ENCODE measurements at places on chromosomes 6 and 20.

- DNase-seq: no peak
Observed at GRCh38 chr6:31666337-31666965, 571 bp downstream of the CSNK2B start.

DNA sequence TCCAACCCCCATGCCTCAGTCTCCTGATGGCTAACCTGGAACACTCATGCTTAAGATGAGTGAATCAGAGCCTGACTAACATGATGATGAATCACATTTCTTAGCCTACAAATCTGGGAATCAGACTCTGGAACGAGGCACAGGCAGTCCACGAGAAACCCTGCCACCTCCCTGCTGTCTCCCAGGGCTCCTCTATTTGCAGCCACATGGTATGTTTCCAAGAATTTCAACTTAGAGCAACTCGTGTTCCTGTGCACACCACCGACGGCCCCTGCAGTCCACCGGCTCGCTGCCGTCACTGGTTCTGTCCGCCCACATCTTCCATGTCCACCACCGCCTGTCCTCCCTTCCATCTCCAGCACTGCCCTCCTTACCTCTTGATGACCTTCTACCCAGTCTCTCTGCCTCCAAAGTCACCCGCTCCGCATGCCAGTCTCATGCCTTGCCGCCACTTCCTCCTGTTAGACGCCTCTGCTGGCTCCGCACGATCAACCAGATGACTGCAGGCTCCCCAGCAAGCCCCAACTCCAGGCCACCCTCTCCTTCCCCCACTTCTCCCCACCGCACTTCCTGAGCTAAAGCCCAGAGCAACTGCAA, 87.6 kb downstream of the AGPAT4 start:
- no peak for DNase-seq

DNA sequence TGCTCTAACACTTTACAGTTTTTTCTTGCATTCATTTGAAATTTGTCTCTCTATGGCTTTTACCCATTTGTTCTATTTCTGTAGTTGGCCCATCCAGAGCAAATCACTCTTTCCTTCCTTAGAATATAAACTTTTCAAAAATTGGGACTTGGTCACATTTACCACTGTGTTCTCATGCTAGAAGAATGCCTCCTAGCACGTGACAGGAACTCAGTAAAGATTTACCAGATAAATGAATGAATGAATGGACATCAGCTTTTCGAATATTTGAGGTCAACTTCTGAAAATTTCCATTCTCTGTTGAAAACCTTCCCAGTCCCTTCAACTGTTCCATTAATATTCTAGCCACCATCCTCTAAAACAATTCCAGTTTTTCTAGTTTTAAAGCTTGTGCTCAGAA, 294.5 kb downstream of the CD83 start:
- DNase-seq: no peak

- peak; percentile 51 for DNase-seq
Observed at GRCh38 chr6:160462551-160463109, 114.5 kb downstream of the SLC22A3 start.

DNA sequence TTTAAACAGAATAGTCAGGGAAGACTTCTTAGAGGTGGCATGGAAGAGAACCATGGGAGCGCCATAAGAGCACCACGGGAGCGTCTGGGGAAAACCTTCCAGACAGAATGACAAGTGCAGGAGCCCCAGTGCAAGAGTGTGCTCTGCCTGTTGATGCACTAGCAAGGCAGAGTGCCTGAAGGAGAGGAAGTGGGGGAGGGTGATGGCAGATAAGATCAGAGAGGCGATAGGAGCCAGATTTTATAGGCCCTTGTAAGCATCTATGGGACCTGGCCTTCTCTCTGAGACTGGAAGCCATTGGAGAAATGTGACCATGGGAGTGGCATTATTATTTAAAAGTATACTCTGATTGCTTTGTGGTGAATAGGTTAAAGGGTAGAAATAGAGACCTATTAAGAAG, 13.1 kb downstream of the FUCA2 start:
- no peak for DNase-seq

DNA sequence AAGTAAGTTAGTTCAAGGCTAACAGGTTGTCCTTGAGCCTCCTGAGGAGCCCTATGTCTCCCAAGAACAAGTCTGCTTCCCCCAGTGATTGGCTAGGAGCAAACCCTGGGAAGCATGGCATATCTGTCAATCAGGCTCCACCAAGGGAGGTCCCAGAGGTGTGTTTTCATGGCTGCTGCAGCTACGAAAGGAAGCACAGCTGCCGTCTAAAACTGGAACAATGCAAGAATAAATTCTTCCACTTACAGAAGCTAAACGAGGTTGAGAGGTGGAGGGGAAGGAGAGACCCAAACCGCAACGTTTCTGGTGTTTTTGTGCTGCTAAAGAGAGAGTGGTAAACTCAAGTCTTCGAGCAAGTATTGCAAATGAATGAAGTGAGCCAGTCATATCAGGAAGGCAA, 4.9 kb upstream of the PTGIS start:
- no peak for DNase-seq

DNA sequence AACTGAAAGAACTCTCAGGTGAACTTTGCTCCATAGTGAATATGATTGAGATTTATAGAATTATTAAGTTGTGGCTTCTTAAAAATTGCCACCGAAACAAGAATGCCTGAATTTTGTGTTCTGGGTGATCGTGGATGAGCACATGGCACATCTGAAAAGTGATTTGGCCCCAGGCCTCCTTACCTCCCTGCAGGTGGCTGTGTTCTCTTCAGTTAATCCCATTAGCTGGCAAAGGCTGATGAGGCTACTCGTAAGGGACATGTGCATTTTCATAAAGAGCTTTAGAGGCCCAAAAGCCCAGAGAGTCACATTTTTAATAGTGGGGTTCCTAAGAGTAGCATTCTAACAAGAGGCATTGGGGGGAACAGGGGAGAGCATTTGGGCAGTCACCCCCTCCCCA, 22.6 kb downstream of the GNAS start:
- no peak for DNase-seq

GRCh38 chr6:170093658-170094596, 197.0 kb downstream of the DLL1 start:
- no peak for DNase-seq

- DNase-seq: peak; percentile 87
Observed at GRCh38 chr6:117992856-117993255, 85.8 kb downstream of the SLC35F1 start.

DNA sequence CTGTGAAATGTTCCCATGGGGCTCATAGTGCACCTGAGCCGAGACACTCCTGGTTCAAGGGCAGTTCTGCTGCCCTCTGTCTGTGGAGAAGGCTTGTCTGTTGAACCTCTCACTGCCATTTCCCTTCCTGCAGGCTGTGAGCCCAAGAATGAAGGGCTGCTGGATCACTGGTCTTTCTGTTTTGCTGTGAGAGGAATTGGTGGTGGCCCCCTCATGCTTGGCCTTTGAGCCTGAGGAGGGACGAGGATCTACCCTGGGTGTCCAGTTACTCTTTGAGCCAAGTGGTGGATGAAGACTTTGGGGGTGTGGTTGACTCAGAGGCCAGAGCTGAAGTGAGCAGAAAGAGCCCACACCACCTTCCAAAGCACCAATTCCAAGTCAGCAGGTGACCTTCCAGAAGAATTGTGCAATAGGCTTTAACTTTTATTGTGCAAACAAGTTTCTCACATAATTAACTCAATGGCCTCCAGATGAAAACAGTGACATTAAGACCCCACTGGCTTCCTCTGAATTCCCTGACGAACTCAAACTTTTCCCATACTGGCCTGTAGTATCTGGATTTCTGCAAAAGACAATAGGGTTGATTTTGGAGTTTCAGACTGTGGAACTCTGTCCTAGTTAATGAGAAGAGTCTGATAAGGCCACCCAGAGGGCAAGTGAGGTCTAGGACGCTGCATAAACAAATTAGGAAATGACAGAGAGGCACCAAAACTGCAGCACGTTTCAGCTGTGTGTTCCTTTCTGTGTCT, 101.5 kb downstream of the PHACTR3 start:
- DNase-seq: no peak

GRCh38 chr20:34663213-34663943, 13.5 kb downstream of the PIGU start:
- DNase-seq: no peak

DNA sequence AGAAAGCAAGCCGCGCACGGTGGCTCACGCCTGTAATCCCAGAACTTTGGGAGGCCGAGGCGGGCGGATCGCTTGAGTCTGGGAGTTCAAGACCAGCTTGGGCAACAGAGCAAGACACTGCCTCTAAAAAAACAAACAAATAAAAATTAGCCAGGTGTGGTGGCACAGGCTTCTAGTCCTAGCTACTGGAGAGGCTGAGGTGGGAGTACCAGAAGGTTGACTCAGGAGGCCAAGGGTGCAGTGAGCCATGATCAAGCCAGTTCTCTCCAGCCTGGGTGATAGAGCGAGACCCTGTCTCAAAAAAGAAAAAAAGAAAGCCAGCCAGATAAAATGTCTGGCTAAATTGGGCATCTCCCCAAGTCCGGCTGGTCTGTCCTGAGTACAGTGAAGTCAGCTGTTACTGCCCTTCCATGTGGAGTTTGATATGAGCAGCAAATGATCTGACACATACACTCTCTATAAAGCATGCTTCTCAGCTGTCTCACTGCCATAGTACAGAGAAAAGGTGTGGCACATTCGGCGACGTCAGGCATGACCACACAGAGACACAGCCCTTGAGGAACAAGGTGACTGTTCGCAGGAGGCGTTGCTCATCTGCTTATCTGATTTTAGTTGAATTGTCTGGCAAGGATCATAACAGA, 13.0 kb downstream of the CD83 start:
- DNase-seq: no peak

- no peak for DNase-seq
Observed at GRCh38 chr6:17020889-17021538, 80.8 kb upstream of the STMND1 start.

DNA sequence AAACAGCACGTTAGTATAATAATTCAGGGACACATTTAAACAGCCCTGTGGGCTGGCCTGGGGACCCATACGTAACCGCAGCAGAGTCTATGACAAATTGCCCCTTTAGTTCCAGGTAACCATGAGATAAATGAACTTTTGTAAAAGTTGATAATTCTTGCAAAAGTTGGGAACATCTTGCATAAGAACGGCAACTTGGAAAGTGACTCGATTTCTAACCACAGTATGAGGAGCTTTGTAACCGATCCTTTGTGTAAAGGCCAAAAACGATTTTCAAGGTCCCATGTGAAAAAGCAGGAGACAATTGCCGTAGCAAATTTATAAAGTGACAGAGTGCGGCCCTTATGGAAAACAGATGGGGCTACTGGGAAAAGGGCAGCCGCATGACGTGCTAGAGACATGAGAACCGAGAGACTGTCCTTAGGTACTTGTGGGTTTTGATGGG, 81.6 kb downstream of the PSMG4 start:
- DNase-seq: no peak
